Small intestine (tissue), 16 donors: ENCODE measurements at places on chromosomes 13 and 19. TPM values are rescaled to one million over a fixed set of nuclear protein-coding genes. Genes with fewer than 3 reads are reported as not detected.

NR1H2 gene
- 78.4 TPM for polyA plus RNA-seq

ZNF497 gene
- polyA plus RNA-seq: 0.22 TPM

EDDM13 gene
- polyA plus RNA-seq: 1.7 TPM

PLVAP gene
- 2.2 TPM for polyA plus RNA-seq

JAK3 gene
- 2.6 TPM for polyA plus RNA-seq

SHANK1 gene
- polyA plus RNA-seq: not detected

FPR3 gene
- polyA plus RNA-seq: 5.1 TPM

CGB1 gene
- polyA plus RNA-seq: not detected

MEF2B gene
- polyA plus RNA-seq: 3.2 TPM

MUC16 gene
- not detected for polyA plus RNA-seq

TNFSF13B gene
- polyA plus RNA-seq: 6.9 TPM

PCDH20 gene
- polyA plus RNA-seq: 2.3 TPM

ETV2 gene
- polyA plus RNA-seq: 7.3 TPM

ANKRD24 gene
- polyA plus RNA-seq: 2.7 TPM

CERS1 gene
- 1.5 TPM for polyA plus RNA-seq

SLC25A42 gene
- polyA plus RNA-seq: 10.0 TPM

SLITRK6 gene
- polyA plus RNA-seq: 0.64 TPM

ARHGAP45 gene
- polyA plus RNA-seq: 15.9 TPM

ERICH4 gene
- 55.4 TPM for polyA plus RNA-seq
